Tibial nerve (tissue), 4 donors: ENCODE measurements at places on chromosomes 7 and 10. TPM values are rescaled to one million over a fixed set of nuclear protein-coding genes. Genes with fewer than 3 reads are reported as not detected.

- H3K4me3 ChIP-seq: no peak overlapping the region
- no peaks in the 10 kb centered on the region for H3K27me3 ChIP-seq
- DNase-seq: no peak
Observed at GRCh38 chr10:60209874-60210570, 179.7 kb downstream of the ANK3 start.

DNA sequence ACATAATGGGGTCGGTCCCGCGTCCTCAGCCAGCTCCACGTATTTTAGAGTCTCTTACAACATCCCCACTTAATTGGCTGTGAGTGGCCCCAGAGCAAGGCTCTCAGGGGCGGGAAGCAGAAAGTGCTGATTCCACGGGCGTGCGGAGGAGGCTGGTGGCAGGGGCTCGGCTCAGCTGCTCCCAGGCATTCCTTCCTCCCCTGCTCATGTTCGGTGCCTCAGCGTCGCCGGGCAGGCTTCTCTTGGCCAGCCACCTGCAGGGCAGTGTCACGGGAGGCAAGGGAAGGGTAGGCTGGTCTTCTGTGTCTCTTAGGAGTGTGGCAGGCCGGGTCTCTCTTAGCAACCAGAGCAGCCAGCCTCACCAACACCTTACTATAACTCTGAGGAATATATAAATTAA lies 33.8 kb downstream of the IL15RA start:
- peak overlapping the region; percentile 19 for H3K27ac ChIP-seq
- H3K4me3 ChIP-seq: no peak overlapping the region

GRCh38 chr10:95354110-95354509 lies 63.3 kb upstream of the PDLIM1 start:
- no peak overlapping the region for H3K27ac ChIP-seq
- no peak for DNase-seq
- no peak overlapping the region for H3K4me3 ChIP-seq
- H3K36me3 ChIP-seq: no peaks in the 10 kb centered on the region
- H3K4me1 ChIP-seq: no peaks in the 10 kb centered on the region

DNA sequence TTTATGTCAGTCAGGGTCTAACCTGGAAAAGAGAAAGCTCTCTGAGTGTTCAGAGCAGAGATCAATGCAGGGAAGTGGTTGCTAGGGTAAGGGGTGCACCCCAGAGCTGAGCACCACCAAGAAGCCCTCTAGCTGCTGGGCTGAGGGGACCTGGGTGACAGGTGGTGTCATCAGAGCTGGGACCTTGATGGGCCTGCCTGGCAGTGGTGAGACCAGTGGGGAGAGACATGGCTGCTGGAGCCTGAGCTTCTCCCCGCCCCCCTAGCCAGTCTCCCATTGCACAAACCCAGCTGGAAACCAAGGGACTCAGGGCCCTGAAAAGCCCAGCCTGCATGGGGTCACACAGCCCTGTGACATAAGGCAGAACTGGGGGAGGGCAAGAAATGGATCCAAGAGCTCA lies 49.1 kb upstream of the OSBPL3 start:
- H3K4me1 ChIP-seq: no peaks in the 10 kb centered on the region
- H3K27me3 ChIP-seq: no peaks in the 10 kb centered on the region
- no peaks in the 10 kb centered on the region for H3K36me3 ChIP-seq
- no peak overlapping the region for H3K27ac ChIP-seq
- DNase-seq: no peak
- H3K4me3 ChIP-seq: no peak overlapping the region

DNA sequence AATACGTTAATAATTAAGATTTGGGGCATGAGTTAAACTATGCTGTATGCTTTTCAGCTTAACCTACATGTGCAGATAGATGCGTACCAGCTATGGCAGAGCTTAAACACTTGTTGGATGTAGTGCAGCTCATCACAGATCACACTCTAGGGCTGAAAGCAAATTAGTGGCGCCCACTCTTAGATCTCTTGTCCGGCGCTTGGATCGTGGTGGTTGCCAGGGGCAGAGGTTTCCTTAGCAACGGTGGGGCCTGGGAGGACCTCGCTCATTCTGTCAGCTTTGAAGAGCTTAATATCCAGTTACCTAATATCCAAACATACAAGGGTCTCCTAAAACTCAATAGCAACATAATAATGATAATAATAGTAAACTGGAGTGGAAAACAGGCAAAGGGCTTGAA lies 548.2 kb upstream of the PFKP start:
- H3K27ac ChIP-seq: no peak overlapping the region
- no peaks in the 10 kb centered on the region for H3K4me1 ChIP-seq
- H3K27me3 ChIP-seq: no peaks in the 10 kb centered on the region
- DNase-seq: no peak

DNA sequence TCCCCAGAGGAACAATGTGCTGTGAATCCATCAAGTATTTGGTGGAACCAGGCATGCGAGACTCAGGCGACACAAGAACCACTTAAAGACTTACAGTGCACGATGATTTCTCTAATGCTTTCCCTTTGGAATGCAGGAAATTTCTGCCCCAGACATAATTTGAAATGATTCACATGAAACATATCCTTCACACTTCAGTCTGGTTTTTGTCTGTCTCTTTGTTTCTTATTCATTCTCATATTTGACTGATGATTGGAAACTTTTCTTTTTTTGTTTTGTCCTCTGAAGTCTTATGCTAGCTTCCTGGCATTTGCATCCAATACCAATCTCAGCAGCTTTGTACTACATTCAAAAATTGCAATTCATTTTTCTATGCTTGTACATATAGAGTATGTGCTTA lies 502.8 kb downstream of the PHTF2 start:
- H3K27ac ChIP-seq: no peak overlapping the region
- no peaks in the 10 kb centered on the region for H3K36me3 ChIP-seq
- DNase-seq: no peak
- no peaks in the 10 kb centered on the region for H3K4me1 ChIP-seq
- no peak overlapping the region for H3K4me3 ChIP-seq

GRCh38 chr10:8921568-8921967 lies 867.1 kb downstream of the GATA3 start:
- H3K36me3 ChIP-seq: no peaks in the 10 kb centered on the region
- DNase-seq: no peak
- no peaks in the 10 kb centered on the region for H3K4me1 ChIP-seq
- H3K27me3 ChIP-seq: no peaks in the 10 kb centered on the region
- H3K27ac ChIP-seq: no peak overlapping the region

DNA sequence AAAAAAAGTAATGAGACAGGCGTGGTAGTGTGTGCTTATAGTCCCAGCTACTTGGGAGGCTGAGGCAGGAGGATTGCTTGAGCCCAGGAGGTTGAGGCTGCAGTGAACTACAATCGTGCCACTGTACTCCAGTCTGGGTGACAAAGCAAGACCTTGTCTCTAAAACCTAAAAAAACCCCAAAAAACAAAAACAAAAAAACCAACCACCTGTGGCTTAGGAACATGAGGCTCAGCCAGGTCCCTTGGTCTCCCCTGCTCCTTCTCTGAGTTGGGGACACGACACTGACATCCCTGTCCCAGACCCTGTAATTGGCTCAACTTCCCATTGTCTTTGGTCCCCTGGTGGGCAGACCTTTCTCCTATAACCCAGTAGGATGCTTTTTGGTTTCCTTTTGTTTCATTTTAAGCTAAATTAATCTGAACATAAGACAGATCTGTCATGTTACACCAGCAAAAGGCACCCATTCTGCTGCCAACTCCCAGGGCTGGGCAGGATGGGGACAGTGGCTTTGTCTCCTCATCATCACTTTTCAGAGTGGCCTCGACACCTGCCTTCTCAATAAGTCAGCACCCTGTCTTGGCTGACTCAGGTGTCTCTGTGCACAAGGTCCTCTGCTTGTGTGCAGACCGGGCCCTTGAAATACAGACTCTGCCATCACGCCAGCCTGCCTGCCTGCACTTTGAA lies 74.4 kb downstream of the MYL10 start:
- H3K27me3 ChIP-seq: no peaks in the 10 kb centered on the region
- H3K4me1 ChIP-seq: peaks cover 8% of the 10 kb centered on the region
- DNase-seq: peak; percentile 8
- no peak overlapping the region for H3K4me3 ChIP-seq
- no peaks in the 10 kb centered on the region for H3K36me3 ChIP-seq
- no peak overlapping the region for H3K27ac ChIP-seq

DNA sequence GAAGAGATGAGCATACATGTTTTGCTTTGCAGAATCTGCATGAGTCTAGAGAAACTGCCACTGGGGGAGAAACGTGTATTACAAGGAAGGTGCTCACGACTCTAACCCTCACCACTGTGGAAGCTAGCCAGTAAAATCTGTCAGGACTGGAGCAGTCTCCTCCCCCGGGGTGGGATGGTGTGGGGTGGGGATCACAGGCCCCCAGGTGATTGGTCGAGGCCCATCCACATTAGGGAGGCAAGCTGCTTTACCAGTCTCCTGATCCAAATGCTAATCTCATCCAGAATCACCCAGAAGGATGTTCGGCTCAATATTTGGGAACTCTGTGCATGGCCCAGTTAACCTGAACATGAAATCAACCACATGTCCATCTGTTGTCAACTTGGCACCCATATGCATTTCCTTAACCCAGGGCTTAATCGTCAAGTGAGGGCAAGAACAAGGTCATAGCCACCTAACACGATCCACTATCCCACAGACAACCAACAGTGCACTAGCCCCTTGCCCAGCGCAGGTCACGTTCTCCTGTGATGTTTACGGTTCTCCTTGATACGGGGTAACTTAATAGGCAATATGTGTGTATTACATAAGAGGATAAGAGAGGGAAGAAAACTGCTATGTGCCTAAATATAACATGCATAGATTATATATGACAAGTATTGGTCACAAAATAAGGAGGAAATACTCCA lies 40.8 kb downstream of the DNAJB6 start:
- no peaks in the 10 kb centered on the region for H3K4me1 ChIP-seq
- no peaks in the 10 kb centered on the region for H3K27me3 ChIP-seq
- no peak for DNase-seq
- H3K4me3 ChIP-seq: no peak overlapping the region
- peaks cover 35% of the 10 kb centered on the region for H3K36me3 ChIP-seq

MMD2 gene
- not detected for total RNA-seq

DEPP1 gene
- total RNA-seq: 936 TPM

FAM25A gene
- total RNA-seq: not detected

ATG9B gene
- not detected for total RNA-seq

MYL10 gene
- total RNA-seq: not detected

TFEC gene
- total RNA-seq: 3.3 TPM

PCLO gene
- total RNA-seq: 0.78 TPM

WEE2 gene
- total RNA-seq: not detected
